ENCODE measurements at places on chromosomes 11 and 22.

- DNase-seq, result no peak
Observed at GRCh38 chr11:35103366-35104208, 35.4 kb upstream of the CD44 start.

- DNase-seq, result no peak
Observed at GRCh38 chr11:121669422-121669821, 216.7 kb upstream of the SORL1-AS1 start.

GRCh38 chr11:124919898-124920297 is 848 bp downstream of the HEPN1 start:
- no peak for DNase-seq

GRCh38 chr11:108322666-108323065 is 99.8 kb downstream of the ATM start:
- DNase-seq, result no peak

GRCh38 chr11:114182471-114183043 is 113.6 kb upstream of the NNMT start:
- no peak for DNase-seq
